ENCODE measurements at places on chromosomes 4 and X.

GRCh38 chrX:134683351-134684005 is 25.2 kb upstream of the PLAC1 start:
- DNase-seq: no peak

- no peak for DNase-seq
Measured at GRCh38 chrX:125710403-125711062, 390.9 kb downstream of the TEX13C start.

DNA sequence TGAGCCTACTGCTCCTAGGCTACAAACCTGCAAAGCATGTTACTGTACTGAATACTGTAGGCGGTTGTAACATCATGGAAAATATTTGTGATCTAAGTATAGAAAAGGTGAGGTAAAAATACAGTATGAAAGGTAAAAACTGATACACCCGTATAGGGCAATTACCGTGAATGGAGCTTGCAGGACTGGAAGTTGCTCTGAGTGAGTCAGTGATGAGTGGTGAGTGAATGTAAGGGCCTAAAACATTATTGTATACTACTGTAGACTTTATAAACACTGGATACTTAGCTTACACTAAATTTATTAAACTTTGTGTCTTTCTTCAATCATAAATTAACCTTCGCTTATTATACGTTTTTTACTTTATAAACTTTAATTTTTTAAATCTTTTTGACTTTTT is 3.7 kb downstream of the KIF4A start:
- no peak for DNase-seq

DNA sequence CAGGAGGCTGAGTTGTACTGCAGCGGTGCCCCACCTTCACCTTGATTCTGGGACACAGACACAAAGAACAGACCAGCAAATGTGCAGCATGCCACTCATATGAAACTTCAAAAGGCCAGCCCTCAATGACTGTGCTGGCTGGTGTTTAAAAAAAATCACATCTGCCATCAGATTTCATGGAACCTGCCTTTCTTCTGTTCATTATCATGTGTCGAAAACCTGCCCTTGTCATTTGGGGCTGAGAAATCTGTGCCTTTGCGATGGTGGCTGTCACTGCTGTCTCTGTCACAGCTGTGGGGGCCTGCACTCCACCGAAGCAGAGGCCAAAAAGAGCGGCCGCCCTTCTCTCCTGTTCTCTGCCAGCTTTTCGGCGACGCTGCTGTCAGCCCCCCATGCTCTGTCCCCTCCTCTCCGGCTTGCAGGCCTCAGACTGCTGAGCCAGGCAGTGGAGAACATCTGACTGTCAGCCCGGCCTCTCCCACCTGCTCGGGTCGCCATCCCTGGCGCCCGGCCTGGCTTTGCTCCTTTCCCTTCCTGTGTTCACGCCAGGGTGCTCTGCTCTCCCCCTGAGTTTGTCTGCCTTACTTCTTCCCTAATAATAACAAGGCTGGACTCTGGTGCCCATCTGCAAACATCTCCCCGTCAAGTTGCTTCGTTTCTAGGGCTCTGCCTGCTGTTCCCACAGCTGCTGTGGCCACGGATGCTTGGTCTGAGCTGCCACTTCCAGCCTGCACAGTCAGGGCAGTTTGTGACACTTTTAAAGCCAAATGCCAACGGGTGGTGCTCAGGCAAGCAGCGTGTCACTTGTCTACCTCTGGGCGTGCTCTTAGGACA is 355.2 kb downstream of the UNC5C start:
- no peak for DNase-seq

- DNase-seq: no peak
Measured at GRCh38 chr4:23762551-23762950, 127.3 kb downstream of the PPARGC1A start.

All from fibroblast of skin of left biceps (primary cell).